WTC11 (cell line): ENCODE measurements at places on chromosomes 2 and 18. TPM values are rescaled to one million over a fixed set of nuclear protein-coding genes. Genes with fewer than 3 reads are reported as not detected.

ABCG5 gene
- total RNA-seq, result not detected in 3 replicates

DNA sequence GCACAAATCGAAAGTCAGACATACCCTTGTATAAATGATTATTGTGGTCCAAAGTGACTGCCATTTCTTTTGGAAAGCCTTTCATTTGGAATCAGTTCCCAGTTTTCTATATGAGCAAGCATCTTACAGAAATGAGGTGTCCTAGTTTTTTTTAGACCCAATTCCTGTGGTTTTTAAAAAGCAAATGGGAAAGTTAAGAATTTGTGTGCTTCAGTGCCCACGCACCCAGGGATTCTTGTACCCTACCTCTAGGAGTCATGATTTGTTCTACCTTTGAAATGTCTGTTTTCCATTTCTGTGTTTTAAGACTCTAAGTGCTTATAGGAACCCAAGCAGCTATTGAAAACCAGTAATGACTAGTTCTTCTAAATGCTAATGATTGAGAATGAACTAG lies 218.1 kb downstream of the CAMKMT start:
- H3K4me1 ChIP-seq, result peaks cover 12% of the 10 kb centered on the region
- DNase-seq, result no peak
- no peak overlapping the region; the same call in 1 of the 2 replicates for H3K27ac ChIP-seq
- H3K4me3 ChIP-seq, result no peak overlapping the region
- no peaks in the 10 kb centered on the region for H3K27me3 ChIP-seq

DNA sequence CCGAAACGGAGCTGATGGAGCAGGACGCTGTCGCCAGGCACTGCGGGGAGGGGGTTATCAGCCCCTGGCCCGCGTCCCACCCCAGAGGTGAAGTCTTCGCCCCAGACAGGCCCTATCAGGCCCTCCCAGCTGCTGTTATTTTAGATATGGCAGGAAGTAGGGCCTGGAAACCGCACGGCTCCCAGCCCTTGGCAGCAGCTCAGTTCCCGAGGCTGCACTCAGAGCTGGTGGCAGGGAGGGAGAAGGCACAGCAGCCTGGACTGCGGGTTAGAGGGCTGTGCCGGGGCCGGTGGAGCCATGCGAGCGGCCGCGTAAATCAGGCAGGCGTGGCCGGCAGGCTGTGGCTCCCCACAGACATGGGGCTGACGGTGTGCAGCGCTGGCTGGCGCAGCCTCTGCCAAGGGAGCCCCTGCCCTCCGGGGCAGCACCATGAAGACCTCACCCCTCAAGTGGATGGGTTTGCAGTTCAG lies 111.4 kb downstream of the NFATC1 start:
- H3K36me3 ChIP-seq, result no peaks in the 10 kb centered on the region; the same call in 1 of the 2 replicates
- peak overlapping the region; percentile 51 for H3K4me3 ChIP-seq
- H3K27ac ChIP-seq, result no peak overlapping the region

- no peak overlapping the region for H3K4me3 ChIP-seq
- no peak overlapping the region for H3K27ac ChIP-seq
- H3K27me3 ChIP-seq, result no peaks in the 10 kb centered on the region
- H3K36me3 ChIP-seq, result peaks cover 26% of the 10 kb centered on the region
- H3K4me1 ChIP-seq, result no peaks in the 10 kb centered on the region
Observed at GRCh38 chr2:239189711-239190131, 211.1 kb downstream of the HDAC4 start.

DNA sequence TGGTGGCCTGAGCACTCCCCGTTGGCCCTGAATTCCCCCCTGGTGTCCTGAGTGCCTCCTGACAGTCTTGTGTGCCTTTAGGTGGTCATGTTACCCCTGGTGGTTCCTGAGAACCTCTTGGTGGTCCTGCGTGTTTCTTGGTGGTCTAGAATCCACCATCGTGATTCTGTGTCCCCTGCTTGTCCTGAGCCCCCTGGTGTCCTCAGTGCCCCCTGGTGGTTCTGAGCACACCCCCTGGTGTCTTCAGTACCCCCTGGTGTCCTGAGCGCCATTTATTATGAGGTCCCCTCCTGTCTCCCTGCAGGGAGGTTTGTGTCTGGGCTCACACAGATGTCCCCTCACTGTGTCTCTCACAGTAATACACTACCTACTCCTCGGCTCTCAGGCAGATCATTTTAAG lies 61.3 kb upstream of the MAL start:
- H3K4me3 ChIP-seq, result no peak overlapping the region
- no peak overlapping the region for H3K27ac ChIP-seq
- H3K36me3 ChIP-seq, result no peaks in the 10 kb centered on the region
- H3K27me3 ChIP-seq, result no peaks in the 10 kb centered on the region; the same call in 1 of the 2 replicates
- DNase-seq, result no peak

- H3K27me3 ChIP-seq, result no peaks in the 10 kb centered on the region
- peak; percentile 77 for DNase-seq
- H3K4me1 ChIP-seq, result peaks cover 27% of the 10 kb centered on the region
- H3K4me3 ChIP-seq, result peak overlapping the region; percentile 64
Observed at GRCh38 chr2:96832754-96833507, 10.9 kb downstream of the ANKRD23 start.

GRCh38 chr2:189585226-189585756 lies 4.7 kb upstream of the SLC40A1 start:
- H3K27me3 ChIP-seq, result peaks cover 62% of the 10 kb centered on the region
- H3K36me3 ChIP-seq, result no peaks in the 10 kb centered on the region
- peaks cover 12% of the 10 kb centered on the region for H3K4me1 ChIP-seq
- DNase-seq, result no peak
- no peak overlapping the region for H3K4me3 ChIP-seq
